ENCODE measurements at places on chromosomes 7 and 10. TPM values are rescaled to one million over a fixed set of nuclear protein-coding genes. Genes with fewer than 3 reads are reported as not detected.
A peak's percentile ranks its signal among the peaks of the same experiment; 100 is the strongest.

GRCh38 chr7:112257073-112257472 is 50.6 kb downstream of the ZNF277 start:
- no peak overlapping the region for H3K4me3 ChIP-seq
- H3K36me3 ChIP-seq, result no peaks in the 10 kb centered on the region
- H3K27ac ChIP-seq, result no peak overlapping the region
- peaks cover 16% of the 10 kb centered on the region for H3K4me1 ChIP-seq
- DNase-seq, result no peak
- no peaks in the 10 kb centered on the region for H3K27me3 ChIP-seq

Gene ZNF107
- total RNA-seq, result 2.6 TPM

- H3K36me3 ChIP-seq, result no peaks in the 10 kb centered on the region
- peak overlapping the region; percentile 57 for H3K27ac ChIP-seq
- H3K27me3 ChIP-seq, result peaks cover 11% of the 10 kb centered on the region
- peaks cover 9% of the 10 kb centered on the region for H3K4me1 ChIP-seq
- H3K4me3 ChIP-seq, result no peak overlapping the region
Observed at GRCh38 chr7:124152859-124153692, 120.2 kb upstream of the TMEM229A start.

Gene PRKCQ
- not detected for total RNA-seq

- DNase-seq, result no peak
- H3K4me3 ChIP-seq, result no peak overlapping the region
- H3K27me3 ChIP-seq, result no peaks in the 10 kb centered on the region
- H3K36me3 ChIP-seq, result peaks cover 66% of the 10 kb centered on the region
Observed at GRCh38 chr7:134844200-134844599, 64.8 kb downstream of the CALD1 start.

DNA sequence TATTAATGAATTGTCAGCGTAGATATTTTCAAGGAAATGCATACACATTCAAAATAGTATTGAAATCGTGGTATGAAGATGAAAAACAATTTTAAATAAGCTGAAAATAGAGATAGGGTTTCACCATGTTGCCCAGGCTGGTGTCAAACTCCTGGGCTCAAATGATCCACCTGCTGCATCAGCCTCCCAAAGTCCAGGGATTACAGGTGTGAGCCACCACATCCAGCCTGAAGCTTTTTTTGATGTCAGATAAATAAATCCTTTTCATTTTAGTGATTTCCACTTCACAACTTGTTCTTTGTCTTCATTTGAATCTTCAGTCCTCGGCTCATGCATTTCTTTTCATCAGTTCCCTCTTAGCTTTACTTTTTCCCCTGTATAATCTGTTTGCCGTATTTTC is 4.6 kb downstream of the CDK13 start:
- H3K4me3 ChIP-seq, result peak overlapping the region; percentile 17
- peaks cover 48% of the 10 kb centered on the region for H3K4me1 ChIP-seq
- no peak overlapping the region for H3K27ac ChIP-seq
- H3K27me3 ChIP-seq, result no peaks in the 10 kb centered on the region
- H3K36me3 ChIP-seq, result peaks cover 4% of the 10 kb centered on the region
